Hindlimb muscle (tissue), 1 donor: ENCODE measurements at places on chromosomes 5 and 9.

DNA sequence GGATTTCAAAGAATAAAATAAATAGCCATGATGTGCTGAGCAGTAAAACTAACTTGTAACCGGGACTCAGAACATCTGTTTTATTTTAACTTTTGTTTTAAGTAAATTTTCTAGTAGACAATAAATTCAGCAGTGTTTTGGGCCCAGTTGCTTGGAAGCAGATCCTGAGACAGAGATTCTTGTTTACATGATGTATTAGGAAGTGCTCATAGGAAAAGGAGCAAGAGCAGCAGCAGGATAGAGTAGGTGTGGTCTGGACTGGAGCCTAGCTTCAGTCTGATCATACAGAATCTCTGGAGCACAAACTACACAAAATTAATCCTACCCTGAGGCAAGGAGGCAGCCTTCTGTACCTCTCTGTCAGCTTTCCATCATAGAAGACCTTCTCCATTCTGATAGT, 139.2 kb upstream of the CCNH start:
- peak; percentile 42 for DNase-seq

GRCh38 chr9:76676857-76677256, 87.4 kb upstream of the PCA3 start:
- no peak for DNase-seq

DNA sequence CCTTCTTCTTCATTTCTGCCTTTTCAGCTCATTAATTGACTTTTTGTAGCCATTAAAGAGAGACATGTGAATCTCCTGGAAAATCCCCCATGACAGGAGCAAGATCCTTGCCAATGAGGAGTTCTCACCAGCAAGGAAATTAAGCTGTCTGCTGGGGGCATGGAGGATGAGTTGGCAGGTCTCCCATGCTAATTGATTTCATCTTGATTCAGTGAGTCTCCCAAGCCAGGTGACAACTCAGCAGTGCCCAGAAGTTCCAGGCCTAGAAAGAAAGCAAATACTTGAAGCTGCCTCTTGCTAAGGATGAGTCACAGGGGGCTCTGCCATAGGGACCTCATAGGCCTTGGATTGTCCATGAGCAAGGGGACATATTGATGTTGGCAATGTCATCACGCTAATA, 30.0 kb upstream of the ADRA1B start:
- DNase-seq, result no peak

DNA sequence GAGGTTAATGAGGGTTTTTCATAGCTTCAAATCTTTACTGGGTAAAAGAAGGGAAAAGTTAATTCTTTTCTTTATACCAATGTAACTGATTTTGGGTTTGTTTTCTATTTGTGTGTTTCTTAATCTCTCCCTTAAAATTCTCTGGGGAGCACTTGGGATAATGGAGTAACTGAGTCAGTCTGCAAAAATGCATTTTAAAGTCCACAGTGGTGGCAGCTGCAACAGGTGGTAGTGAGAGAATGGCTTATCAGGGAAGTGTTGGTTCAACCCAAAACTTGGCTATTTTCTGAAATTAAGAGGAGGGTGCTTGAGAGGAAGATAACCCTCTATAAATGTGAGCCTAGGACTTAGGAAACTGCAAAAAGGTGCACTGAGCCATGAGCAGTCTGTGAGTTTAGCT, 39.9 kb upstream of the ASTN2 start:
- no peak for DNase-seq

- no peak for DNase-seq
Observed at GRCh38 chr5:148981353-148981752, 81.5 kb downstream of the SH3TC2 start.

- DNase-seq, result no peak
Observed at GRCh38 chr9:116312221-116312620, 158.6 kb downstream of the PAPPA start.

- DNase-seq, result no peak
Observed at GRCh38 chr5:60086583-60086982, 193.1 kb upstream of the PDE4D start.

GRCh38 chr5:1159774-1160406, 41.5 kb upstream of the SLC6A19 start:
- no peak for DNase-seq

DNA sequence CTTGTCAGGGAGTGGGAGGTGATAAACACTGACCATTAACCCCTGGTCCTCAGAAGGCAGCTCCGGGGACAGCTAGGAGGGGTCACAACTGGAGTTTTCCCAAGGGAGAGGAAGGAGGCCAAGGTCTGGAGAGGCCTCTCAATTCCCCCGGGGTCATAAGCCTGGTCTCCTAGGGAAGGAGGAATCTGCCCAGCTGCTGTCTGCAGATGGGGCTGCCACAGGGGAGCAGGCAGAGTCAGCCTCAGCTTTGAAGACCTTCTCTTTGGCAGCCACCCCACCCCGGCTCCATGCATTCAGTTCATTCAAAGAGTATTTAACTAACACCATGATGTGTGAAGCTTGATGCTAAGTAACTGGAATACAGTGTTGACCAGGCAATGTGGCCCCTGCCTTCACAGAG, 74.6 kb upstream of the HSPA9 start:
- DNase-seq, result no peak

DNA sequence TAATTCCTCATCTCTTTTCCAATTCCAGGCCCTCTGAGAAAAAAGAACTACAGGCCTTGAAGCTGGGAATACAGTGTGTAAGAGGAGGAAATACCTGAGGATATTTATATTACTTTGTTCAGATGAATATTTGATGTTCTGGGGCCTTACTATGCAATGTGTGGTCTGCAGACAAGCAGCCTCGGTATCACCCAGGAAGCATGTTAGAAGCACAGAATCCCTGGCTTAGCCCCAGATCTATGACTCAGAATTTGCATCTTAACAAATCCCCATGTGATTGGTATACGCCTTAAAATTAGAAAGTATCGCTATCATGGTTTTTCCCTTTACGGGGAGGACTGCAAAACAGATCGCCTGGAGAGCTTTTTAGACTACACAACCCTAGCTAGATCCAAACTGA, 121.0 kb downstream of the JAKMIP2 start:
- DNase-seq, result no peak

DNA sequence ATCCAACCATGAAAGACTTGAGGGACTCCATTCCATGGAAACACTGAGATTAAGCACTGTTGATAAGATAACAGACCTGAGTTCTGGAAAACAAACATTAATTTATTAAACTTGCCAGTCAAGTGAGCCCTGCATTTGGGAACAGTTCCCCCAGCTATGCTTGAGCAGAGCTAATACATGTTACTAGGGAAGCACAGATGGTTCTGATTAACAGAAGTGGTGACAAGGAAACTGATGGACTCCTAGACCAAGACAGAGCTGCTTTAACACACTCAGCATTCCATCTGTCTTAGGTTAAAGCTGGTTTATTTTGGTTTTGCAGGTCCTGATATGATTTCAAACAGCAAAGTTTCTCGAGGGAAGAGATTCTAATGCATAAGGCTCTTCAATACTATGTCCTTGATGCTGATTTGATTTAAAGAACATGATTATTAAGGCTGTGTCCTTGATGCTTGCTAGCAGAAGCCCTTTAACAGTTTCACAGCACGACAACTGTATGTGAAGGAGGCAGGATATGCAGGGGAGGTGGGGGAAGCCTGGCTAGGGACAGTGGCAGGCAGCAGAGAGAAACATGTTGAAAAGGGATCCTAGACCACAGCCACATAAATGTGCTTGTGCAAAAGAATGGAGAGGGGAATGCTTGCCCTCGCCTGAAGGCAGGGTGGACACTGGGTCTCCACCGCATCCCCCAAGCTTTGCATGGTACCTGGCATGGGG, 66.2 kb downstream of the ACTBL2 start:
- DNase-seq, result peak; percentile 36

- peak; percentile 32 for DNase-seq
Observed at GRCh38 chr5:42993516-42994245, 46.4 kb downstream of the ANXA2R start.

GRCh38 chr9:127154390-127155191, 32.2 kb upstream of the ANGPTL2 start:
- DNase-seq, result peak; percentile 88

GRCh38 chr9:122340161-122340560, 30.7 kb upstream of the PTGS1 start:
- DNase-seq, result no peak

DNA sequence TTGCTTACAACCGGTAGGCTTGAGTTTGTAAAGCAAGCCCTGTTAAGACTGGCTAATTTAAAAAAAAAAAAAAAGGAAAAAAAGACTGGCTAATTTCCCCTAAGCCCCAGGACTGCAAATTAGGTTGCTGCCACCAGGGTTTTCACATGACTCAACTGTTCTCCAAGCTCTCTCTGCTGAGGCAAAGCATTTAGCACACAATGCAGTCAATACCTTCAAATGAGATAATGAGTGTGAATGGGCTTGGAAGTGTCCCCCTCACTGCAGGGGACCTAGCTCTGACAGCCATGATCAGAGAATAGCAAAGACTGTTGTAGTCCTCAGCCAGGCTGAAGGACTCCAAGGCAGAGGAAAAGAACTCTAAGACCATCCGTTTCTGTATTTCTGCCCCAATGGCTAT, 42.8 kb upstream of the ZSWIM6 start:
- DNase-seq, result no peak

GRCh38 chr5:105684799-105685198, 1985.9 kb downstream of the EFNA5 start:
- DNase-seq, result no peak

DNA sequence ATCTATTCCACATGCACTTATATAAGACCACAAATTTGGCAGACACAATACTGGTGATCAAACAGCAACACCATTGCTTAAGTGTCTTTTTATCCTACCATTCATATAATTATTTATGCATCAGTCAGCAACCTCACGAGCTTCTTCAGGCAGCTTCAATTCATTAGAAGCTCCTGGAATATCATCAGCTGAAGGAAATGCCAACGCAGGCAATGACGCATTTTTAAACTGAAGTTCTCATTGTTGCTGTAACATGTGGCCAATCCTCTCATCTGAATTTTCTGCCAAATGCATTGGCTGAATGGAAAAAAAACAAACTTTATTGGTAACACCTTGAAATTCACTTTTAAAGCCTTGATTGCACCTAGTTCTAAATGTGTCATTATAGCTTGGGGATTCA, 376.4 kb upstream of the RGMB start:
- DNase-seq, result no peak

DNA sequence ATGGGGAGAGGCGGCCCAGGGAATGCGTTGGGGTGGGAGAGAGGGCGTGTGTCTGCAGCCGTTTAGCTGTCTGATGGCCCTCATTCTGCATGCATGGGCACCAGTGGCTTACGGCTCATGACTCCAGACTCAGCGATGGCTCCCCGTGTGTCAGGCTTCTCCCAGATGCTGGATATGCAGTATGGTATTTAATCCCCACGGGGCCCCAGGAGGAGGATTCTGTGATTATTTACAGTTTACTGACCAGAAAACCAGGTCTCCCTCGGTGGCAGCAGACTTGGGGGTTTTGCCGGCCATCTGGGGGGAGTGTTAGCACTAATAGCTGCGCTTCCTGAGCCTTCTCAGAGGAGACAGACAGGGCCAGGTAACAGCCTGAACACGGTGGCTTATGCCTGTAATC, 4.3 kb downstream of the PRDM12 start:
- DNase-seq, result no peak

DNA sequence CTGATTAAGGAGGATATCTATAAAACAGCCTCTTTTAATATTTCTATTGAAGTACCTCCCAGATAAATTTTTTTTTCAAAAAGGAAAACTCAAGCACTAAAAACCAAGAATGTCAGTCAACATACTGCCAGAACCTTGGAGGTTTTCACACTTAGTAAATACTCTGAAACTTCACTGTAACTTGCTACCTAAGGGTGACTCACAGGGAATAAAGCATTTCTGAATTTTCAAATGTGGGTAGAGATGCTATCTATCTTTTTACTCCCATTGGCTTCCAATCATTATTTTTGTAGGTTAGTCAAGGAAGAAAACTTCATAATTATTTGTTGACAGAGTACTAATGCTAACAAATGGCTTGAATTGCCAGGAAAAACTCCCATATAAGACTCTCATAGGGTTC, 46.1 kb downstream of the SLC25A46 start:
- DNase-seq, result no peak

GRCh38 chr5:37182667-37183066, 66.5 kb downstream of the CPLANE1 start:
- DNase-seq, result no peak

DNA sequence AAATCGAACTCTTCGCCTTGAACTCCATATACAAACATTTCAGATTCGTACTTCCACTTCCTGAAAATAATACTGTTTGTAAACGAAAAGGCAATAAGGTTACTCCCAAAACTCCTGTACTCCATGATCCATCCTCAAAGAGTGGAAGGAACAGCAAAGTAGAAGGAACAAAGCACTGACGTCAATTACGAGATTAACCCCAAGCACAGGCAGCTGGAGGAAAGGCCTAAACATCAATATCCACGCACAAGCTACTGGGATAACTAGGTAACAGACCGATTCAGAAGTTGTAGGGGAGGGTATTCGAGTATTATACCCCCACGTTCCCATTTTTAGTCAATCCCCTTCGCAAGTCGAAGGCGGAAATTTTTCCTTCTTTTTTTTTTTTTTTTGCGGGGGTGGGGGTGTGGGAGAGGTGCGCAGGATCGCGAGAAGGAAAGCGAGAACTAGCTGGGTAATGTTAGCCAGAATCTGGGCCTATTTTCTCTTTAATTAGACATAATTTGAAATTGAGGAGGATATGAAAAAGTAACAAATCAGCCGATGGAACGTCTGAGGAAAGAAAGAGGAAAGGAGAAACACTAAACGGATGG, 909 bp downstream of the AFF4 start:
- DNase-seq, result peak; percentile 78

- no peak for DNase-seq
Observed at GRCh38 chr5:159059722-159060121, 40.0 kb downstream of the EBF1 start.

- DNase-seq, result no peak
Observed at GRCh38 chr9:100725371-100725770, 147.5 kb downstream of the CAVIN4 start.

DNA sequence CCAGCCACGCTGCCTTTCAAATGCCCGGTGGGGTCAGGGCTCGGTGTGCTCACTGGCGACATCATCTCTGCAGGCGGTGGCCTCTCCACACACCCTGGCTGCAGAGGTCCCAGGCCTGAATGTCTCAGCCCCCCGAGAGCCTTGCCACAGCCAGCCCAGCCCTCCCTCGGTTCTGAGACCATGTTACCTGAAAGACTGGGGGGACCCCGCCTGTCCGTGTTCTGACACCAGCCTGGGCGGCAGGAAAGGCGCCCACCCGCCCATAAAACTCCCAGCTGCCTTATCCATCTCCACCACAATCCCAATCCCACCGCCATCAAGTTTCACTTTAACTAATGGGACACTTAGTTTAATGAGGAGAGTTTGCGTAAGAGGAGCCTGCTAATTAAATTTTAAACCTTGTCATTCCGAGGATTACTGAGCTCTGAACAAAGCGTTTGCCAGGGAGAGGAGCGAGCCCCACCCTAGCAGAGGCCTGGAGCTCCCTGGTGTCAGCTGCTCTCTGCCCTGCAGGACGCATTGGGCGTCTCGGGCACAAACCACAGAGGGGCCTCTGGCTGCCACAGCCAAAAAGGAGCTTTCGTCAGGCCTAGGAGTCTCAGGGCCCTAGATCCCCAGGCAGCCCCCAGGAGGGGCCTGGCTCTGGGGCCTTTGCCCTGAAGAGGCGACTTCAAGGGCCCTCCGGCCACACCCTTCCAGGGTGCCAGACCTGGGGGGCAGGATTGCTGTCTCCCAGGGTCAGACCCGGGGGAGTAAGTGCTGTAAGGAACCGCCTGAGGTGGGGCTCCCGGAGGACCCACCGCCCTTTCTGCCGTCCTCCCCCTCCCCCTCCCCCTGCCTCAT, 15.3 kb downstream of the LHX3 start:
- no peak for DNase-seq
